HFFc6 (cell line): ENCODE measurements at places on chromosomes 3 and 15. TPM values are rescaled to one million over a fixed set of nuclear protein-coding genes. Genes with fewer than 3 reads are reported as not detected.

The AGTR1 gene
- not detected in 3 replicates for total RNA-seq

The UCN2 gene
- 4.2 to 6.4 TPM (median 4.2 TPM) in 3 replicates for total RNA-seq

The VILL gene
- 3.3 to 3.7 TPM (median 3.6 TPM) in 3 replicates for total RNA-seq

The PLSCR5 gene
- not detected in 3 replicates for total RNA-seq

The C3orf85 gene
- total RNA-seq: not detected in 3 replicates

The FAM43A gene
- total RNA-seq: 11.8 to 29.2 TPM (median 12.3 TPM) in 3 replicates

The MAPK6 gene
- 46.2 to 52.5 TPM (median 49.5 TPM) in 3 replicates for total RNA-seq

The TMEM158 gene
- total RNA-seq: 28.7 to 82.2 TPM (median 41.1 TPM) in 3 replicates

The EOMES gene
- total RNA-seq: not detected in 3 replicates

The RNF111 gene
- total RNA-seq: 28.9 to 37.2 TPM (median 32.6 TPM) in 3 replicates

The GOLGA6L10 gene
- 0.53 to 0.87 TPM (median 0.60 TPM) in 3 replicates for total RNA-seq

The DNAH1 gene
- total RNA-seq: 1.3 to 2.0 TPM (median 1.4 TPM) in 3 replicates

The TWF2 gene
- total RNA-seq: 77.5 to 82.7 TPM (median 81.3 TPM) in 3 replicates

DNA sequence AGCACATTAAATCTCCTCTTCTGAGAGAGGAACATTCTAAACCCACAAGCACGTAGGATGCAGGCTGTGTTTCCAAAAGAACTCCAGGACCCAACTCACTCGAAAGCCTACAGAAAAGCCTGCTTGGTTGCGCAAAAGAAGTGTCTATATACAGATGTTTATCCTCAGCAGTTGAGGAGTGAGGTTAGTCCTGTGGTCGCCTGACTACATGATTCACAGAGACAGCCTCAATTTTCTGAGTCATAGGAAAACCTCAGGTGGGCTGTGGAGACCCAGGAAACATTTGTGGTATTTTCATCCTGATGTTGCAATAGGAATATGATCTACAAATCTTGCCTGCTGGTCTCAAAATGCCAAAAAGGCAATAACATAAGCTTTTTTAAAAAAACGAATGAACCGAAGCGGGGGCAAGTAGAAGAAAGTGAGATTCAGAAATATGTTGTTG is 183.8 kb upstream of the THRB start:
- no peak for DNase-seq

GRCh38 chr3:190671658-190672057 is 157.8 kb downstream of the IL1RAP start:
- peak; percentile 48 for DNase-seq

- peak; percentile 45 for DNase-seq
Observed at GRCh38 chr15:89023311-89023961, 64.8 kb upstream of the ABHD2 start.

GRCh38 chr15:74306781-74307217 is 60.6 kb downstream of the CYP11A1 start:
- no peak for DNase-seq

DNA sequence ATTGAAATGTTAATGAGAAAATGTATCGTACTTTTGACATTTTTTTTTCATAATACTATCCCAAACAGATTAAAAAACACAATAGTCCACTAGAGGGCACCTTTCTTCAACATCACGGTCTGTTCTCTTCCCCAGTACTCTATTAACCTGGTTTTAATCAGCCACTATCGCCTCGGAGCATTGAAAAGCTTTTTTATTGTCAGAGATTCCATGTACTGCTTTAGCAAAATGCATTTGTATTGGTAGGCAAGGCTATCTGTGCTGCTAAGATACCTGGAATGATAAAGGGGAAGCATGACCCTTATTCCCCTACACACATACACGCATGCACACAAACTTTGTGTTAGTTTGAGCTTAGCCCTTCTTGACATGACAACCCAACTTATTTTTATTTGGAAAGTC is 160.1 kb upstream of the IL12A start:
- DNase-seq: peak; percentile 68

DNA sequence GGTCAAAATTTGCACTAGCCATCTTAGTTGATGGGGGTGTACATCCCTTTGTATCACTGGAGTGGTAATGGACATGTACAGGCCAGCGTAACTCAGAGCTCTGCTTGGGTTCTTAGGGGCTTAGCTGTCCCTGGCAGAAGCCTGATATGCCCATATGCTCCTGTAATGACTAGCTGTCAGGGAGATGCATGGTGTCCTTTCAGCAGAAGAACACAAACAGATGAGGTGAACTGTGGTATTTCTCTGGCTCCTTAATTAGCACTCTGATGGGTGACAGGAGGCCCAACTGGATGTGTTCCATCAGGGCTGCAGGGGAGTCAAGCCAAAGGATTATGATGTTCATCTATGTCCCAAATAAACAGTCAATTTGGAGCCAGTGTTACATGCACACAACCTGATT is 774.5 kb downstream of the AGBL1 start:
- DNase-seq: no peak

DNA sequence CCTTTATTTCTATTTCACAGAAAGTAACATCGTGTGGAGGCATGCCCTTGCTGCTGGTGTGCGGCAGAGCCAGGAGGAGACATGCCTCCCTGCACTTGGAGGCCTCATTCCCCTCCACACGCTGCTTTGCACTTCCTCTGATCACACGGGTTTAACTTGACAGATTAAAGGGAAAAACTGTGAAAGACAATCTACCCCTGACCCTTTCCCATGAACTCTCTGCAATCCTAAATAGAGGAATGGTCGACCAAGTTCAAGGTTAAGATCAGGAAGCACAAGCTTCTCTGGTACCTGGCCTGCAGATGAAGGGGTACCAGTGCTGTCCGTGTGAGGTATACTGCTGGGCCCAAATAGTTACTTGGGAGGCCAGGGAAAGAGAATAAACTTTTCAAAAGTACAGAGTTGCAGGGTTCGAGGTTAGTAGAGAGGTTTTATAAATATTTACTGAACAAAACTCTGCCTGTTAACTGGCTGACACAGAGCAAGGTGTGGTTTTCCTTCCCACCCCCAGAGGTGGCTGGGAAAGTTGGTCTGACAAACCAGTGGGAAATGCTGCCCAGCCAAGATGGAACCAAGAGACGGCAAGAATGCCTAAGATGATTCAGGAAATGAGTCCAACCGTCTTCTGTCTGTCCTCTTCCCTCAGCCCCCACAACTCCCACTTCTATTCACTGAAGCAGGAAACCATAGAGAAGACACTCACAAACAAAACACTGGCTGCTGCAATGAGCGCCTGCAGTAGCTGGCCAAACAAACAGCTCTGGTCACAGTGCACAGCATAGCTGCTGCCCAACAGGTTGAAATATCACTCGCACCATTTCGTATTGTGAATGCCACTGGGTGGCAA is 79.6 kb downstream of the IGF2BP2 start:
- DNase-seq: peak; percentile 95

- peak; percentile 1 for DNase-seq
Observed at GRCh38 chr3:113275929-113276750, 64.8 kb downstream of the BOC start.

DNA sequence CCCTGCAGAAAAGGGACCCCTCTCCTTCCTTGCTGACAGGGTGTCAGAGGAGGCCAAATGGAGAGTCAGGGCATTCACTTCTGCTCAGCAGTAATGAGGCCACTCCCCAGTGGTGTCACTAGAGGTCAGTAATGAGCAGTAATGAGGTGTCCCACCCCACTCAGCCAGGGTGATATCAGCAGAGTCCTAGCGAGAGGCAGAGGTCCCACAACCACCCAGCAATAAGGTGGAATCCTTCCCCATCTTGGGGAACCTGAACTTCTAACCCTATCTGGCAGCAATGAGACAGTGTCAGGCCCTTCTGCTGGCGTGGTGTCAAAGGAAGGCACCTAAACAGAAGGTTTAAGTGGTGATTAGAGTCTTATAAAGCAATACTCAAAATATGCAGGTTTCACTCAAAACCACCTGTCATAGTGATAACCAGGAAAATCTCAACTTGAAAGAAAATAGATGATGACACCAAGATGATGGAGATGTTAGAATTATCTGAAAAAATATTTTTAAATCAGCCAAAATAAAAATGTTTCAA is 12.9 kb downstream of the OCA2 start:
- peak; percentile 52 for DNase-seq

DNA sequence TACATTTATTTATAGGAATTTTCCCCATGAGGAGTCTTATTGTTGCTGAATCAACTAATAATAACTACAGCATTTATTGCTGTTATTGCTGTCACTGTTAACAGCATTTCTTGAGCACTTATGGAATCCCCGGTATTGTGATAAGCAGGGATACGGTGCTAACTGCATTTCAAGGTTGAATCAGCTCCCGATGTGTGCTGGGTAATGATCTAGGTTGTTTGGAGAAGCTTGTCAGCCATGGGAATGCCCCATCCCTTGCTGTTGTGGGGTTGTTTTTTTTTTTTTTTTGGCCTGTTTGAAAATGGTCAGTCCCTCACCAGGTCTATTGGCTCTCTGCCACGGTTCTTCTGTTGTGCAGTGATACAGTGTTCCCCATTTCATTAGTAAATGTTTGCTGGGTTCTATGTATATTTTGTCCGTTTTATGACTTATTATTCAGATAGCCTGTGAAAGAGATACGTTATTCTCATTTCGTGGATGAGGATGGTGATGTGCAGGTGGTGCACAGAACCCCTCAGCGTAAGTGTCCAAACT is 48.5 kb downstream of the MED12L start:
- DNase-seq: no peak

DNA sequence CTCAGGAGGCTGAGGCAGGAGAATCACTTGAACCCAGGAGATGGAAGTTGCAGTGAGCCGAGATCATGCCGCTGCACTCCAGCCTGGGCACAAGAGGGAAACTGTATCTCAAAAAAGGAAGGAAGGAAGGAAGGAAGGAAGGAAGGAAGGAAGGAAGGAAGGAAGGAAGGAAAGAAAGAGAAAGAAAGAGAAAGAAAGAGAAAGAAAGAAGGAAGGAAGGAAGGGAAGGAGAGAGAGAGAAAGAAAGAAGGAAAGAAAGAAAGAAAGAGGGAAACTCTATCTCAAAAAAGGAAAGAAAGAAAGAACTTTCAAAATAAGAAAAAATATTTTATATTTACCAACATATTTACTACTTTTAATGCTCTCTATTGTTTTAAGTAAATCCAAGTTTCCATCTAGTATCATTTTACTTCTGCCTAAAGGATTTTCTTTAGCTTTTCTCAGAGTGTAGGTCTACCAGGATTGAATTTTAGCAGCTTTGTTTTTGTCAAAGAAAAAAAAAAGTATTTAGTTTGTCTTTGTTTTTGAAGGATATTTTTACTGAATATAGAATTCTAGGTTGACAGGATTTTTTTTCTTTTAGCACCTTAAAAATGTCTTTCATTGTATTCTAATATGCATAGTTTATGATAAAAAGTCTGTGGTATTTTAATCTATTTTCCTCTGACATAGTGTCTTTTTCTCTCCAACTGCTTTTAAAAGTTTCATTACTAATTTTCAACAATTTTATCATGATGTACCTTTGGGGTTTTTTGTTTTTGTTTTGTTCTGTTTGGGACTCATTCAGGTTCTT is 47.2 kb upstream of the CORO2B start:
- no peak for DNase-seq

- no peak for DNase-seq
Observed at GRCh38 chr3:33417066-33417673, 23.0 kb downstream of the UBP1 start.

GRCh38 chr3:62722344-62722743 is 152.9 kb downstream of the CADPS start:
- DNase-seq: no peak

- DNase-seq: no peak
Observed at GRCh38 chr3:192940129-192940528, 22.5 kb upstream of the MB21D2 start.

- DNase-seq: no peak
Observed at GRCh38 chr3:86634361-86634760, 356.6 kb downstream of the VGLL3 start.

DNA sequence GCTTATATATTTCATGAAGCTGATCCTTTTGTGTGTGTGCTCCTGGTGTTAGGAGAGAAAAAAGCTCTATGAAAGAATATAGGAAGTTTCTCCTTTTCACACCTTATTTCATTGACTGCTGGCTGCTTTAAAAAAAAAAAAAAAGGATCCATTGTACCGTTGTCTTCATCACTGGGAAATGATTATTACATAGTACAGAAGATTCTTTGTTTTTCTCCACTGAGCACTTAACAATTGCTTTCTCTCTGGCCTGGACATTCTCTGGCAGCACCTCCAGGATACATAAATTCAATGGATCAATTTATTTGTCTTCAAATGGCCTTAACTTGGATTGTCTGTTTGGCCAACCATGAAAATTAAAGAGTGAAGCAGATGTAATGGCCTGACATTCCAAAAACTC is 37.2 kb downstream of the DPH3 start:
- no peak for DNase-seq

- no peak for DNase-seq
Observed at GRCh38 chr15:69094124-69094921, 66.1 kb upstream of the GLCE start.

GRCh38 chr15:81050259-81050658 is 49.5 kb downstream of the TLNRD1 start:
- no peak for DNase-seq

GRCh38 chr3:127374086-127375010 is 86.5 kb upstream of the PRR20G start:
- DNase-seq: no peak

- no peak for DNase-seq
Observed at GRCh38 chr3:12972781-12973702, 100.2 kb downstream of the IQSEC1 start.
